Esophagus squamous epithelium (tissue), 5 donors: ENCODE measurements at places on chromosomes 2 and 18.

- DNase-seq, result no peak
Measured at GRCh38 chr18:70428439-70428838, 139.6 kb downstream of the SOCS6 start.

- no peak for DNase-seq
Measured at GRCh38 chr2:28976584-28976983, 4.5 kb upstream of the TOGARAM2 start.

GRCh38 chr2:239407112-239407511, 6.3 kb upstream of the HDAC4 start:
- no peak for DNase-seq

DNA sequence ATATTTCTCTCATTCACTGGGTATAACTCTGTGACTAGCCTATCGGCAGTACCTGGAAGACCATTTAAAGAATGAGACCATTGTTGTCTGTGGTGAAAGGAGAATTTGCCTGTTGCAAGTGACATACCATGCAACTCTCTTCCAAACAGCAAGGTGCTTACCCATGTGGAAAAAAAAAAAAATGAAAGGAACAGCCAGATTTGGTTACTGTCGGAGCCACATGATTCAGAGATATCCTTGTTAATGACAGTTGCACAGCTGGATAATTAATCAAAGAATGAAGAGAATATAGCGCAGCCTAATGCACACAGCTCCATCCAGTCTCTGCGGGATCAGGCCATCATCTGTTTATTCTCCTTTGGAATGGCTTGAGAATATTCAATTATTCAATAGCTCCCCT, 141.8 kb downstream of the HRH4 start:
- DNase-seq, result no peak

GRCh38 chr18:49581371-49581770, 19.5 kb downstream of the LIPG start:
- DNase-seq, result no peak

DNA sequence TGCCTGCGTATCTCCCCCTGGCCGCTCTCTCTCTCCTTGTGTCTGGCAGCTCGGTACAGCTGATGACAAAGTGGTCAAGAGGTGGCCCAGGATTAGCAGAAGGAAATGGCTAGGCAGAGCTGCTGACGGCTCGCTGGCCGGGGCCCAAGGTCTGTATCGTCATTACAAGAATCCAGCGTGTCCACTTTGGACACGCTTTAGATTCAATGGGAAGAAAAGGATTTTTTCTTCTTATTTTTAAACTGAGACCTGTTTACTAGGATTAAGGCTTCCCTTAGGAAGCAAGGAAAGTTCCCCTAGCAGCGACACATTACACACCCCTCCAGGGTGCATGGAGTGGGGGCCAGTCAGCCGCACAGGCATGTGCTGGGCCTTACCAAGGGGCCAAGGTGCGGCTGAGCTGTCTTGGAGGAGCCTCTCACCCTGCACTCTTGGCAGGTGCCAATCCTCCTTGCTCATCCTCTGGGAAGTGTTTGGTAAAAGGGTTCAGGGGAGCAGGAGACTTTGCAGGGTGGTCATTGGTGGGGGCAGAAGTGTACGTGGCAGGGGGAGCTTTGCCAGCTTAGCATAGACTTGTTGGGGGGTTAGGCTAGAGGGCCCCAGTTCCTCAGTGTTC, 76.8 kb downstream of the POLR1A start:
- DNase-seq, result no peak

DNA sequence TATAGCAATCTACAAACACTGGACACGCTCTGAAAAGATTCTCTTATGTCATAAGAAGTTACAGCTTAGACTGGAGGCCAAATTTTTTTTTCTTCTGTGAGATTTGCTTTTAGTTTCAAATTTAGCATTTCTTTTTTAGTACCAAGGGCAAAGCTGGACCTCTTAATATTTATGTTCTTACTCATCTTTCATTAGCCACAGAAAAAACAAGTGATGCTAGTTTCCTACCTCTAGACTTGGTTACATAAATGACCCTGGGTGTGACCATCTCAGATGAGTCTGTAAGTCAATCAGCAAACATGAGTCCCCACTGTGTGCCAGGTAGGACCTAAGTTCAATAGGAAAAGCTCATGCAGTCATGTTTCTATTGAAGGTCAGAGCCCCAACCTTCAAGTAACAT, 94.4 kb downstream of the MEP1B start:
- no peak for DNase-seq

GRCh38 chr18:35577045-35577848, 4.3 kb upstream of the GALNT1 start:
- DNase-seq, result no peak

DNA sequence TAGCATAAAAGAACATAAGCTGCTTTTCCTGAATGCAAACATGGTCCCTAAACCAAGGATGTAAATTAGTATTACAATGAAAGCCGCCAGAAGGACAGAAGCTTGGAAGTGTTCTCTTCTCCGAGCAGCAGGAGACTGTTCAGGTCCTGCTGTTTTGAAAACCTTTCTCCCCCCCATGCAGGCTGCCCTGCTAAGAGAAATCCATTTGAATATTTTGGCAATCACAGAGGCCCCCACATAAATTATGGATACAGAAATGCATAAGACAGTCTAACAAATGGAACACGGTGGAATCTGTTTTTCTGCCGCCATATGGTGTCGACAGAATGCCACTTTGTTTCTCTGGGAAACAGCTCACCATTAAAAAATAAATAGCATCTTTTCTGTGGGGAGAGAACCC, 600.4 kb upstream of the KLHL29 start:
- no peak for DNase-seq

GRCh38 chr2:25372405-25373268, 30.9 kb upstream of the DNMT3A start:
- DNase-seq, result no peak

DNA sequence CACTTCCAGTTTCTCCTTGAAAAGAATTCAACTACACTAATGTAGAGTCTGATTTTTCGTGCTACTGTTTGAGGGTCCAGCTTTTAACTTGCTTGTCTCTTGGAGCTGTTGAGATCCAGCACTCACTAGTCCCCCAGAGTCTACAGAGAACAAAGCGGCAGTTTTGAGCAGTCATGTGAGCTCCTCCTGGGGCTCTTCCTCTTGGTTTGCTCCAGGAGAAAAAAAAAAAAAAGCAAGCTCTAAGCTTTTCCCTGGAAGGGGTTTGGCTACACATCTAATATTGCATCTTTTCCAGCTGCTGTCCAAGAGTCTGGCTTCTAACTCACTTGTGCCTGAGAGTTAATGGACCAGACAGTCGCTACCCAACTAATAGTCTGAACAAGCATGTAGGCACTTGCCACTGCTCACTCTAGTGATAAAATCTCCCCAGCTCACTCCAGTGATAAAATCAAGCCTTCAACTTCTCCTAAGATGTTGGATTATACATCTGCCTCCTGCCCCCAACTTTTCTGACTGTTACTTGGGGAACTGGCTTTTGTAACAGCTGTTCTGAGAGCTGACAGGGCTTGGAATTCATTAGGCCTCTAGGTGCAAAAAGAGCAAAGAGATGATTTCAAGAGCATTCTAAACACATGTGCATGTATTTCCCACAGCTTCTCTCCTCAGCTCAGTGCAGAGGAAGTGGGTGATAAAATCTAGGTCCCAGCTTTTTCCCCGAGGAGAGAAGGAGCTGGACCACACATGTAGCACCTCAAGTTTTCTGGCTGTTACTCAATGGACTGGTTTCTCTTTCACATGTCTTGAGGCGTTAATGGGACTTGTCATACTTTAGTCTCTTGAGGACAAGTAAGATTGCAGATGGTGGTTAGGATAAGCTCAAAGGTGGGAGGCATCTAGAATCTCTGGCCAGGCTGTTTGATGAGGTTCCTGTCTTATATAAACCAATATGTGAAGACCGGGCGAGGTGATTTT, 750.5 kb downstream of the LRP1B start:
- no peak for DNase-seq

DNA sequence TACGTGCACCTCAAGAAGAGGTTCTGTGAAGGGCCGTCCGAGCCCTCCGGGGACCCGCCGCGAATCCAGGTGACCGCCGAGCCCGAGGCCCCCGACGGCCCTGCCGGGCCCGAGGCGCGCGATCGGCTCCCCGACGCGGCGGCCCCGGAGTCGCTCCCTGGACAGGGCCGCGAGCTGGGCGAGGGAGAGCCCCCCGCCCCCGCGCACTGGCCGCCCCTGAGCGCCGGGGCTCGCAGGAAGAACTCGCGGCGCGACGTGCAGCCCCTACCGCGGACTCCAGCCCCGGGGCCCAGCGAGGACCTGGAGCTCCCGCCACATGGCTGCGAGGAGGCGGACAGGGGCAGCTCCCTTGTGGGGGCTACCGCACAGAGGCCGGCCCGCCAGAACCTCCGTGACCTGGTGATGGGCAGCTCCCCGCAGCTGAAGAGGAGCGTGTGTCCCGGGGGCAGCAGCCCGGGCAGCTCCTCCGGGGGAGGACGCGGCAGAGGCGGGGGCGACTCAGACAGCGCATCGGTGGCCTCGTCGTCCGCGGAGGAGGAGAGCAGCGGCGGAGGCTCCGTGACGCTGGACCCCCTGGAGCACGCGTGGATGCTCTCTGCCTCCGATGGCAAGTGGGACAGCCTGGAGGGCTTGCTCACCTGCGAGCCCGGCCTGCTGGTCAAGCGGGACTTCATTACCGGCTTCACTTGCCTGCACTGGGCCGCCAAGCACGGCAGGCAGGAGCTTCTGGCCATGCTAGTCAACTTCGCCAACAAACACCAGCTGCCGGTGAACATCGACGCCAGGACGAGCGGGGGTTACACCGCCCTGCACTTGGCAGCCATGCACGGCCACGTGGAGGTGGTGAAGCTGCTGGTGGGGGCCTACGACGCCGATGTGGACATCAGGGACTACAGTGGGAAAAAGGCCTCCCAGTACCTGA, 812 bp downstream of the SOWAHC start:
- DNase-seq, result no peak

DNA sequence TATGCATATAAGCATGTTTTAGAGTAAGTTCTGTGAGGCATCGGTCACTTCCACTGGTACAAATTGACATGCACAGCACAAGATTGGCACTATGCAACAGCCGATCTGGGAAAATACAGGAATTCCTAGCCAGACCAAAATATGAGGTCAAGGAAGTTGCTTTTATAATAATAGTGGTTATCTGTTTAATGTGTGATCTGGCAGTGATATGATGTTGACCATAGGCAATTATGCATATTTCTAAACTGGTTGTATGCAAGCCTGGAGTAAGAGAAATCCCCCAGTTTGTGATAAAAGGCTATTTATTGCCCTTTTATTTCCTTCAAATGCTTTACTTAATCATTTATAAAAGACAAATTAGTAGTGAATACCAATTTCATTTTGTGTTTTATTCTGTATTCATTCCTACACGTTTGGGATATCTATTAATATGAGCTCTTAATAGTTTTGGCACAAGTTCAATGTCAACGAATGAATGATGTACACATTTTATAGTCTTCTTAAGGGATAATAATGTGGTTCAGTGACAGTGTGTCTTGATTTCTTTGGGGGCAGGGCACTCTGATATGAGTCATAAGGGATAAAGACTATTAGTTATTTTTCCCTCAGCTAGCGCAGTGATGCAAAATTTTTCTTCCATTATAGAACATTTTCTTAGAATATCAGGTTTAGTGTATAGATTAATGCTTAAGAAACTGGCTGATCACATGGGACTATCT, 34.7 kb upstream of the ZEB2 start:
- DNase-seq, result no peak

- DNase-seq, result no peak
Measured at GRCh38 chr2:48749291-48750127, 6.0 kb downstream of the LHCGR start.

- DNase-seq, result no peak
Measured at GRCh38 chr18:23307567-23308295, 145.4 kb upstream of the RIOK3 start.

GRCh38 chr2:39881948-39882347, 102.9 kb upstream of the THUMPD2 start:
- DNase-seq, result no peak

GRCh38 chr2:134420259-134420658, 166.4 kb downstream of the MGAT5 start:
- no peak for DNase-seq

DNA sequence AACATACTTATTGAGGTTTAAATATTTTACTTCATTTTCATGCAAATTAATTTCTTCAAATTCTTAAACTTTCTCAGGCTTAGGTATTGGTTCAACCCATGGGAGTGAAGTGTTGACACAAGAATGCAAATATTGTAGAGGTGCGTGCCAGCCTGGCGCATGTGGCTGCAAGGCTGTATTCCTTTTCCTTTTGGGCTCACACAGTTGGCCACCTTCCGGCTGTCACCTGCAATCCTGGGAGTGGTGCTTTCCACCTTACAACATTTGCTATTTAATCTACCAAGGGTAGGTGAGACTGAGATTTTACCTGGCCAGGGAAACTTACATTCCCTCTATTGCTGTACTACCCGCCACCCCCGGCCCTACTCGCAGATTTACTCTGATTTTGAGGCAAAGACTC, 141.1 kb downstream of the DCC start:
- no peak for DNase-seq

- no peak for DNase-seq
Measured at GRCh38 chr2:14354231-14354630, 278.3 kb upstream of the LRATD1 start.

GRCh38 chr2:32825291-32825712, 121.5 kb upstream of the LTBP1 start:
- DNase-seq, result no peak

DNA sequence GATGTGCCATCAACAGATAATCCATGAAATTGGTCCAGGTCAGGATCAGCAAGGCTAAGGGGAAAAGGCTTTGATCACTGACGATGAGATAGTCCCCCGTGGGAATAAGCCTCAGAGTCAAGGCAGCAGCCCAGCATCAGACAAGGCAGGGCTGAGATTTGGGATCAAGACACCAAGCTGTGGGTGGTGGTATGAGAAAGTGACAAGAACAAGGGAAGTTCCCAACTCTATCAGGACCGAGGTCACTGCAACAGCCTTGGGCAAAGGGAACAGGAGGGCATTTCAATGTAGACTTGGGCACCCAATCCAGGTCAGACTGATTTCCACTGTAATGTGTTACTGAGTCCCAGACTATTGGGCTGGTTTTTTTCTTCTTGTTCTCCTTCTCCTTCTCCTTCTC, 18.7 kb downstream of the PLEK start:
- DNase-seq, result no peak

- DNase-seq, result no peak
Measured at GRCh38 chr2:37654932-37655841, 16.3 kb downstream of the CDC42EP3 start.

- DNase-seq, result no peak
Measured at GRCh38 chr2:23586741-23587306, 201.8 kb downstream of the KLHL29 start.

GRCh38 chr2:239973386-239973785, 51.8 kb downstream of the NDUFA10 start:
- DNase-seq, result no peak

- no peak for DNase-seq
Measured at GRCh38 chr18:59518705-59519104, 159.6 kb upstream of the LMAN1 start.

GRCh38 chr18:13796515-13796914, 27.4 kb upstream of the MC5R start:
- no peak for DNase-seq
